ENCODE measurements at places on chromosomes 13 and 19.

DNA sequence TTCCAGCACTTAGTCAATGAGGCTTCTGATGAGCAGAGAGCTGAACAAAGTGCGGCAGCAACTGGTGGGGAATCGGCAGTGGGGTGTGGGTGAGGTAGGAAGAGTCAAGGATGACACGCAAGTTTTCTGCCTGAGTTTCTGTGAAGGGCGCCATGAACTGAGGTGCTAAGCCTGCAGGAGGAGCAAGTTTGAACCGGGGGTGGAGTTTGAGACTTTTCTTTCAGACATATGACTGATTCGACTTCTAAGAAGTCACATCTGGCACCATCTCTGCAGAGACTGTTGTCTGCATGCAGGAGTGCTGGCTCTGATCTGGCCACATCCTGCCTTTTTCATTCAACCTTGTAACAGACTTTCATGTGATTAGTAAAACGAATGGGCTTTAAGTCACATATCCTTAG, 14.8 kb upstream of the GPI start:
- DNase-seq: no peak

- no peak for DNase-seq
Measured at GRCh38 chr13:84776593-84776992, 894.3 kb upstream of the SLITRK1 start.

DNA sequence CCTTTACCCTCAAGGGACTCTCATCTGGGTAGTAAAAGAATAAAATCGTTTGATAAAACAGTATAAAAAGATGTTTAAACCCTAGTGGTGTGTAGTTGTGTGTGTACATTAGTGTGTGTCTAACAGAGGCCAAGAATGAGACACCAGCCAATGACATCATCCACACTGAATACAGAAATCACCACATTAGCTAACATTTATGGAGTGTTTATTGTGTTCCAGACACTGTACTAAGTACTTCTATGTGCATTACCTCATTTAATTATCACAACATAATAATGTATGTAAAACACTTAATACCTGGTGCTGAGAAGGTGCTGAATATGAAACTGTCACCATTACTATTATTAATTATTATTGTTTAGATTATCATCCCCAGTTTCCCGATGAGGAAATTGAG, 49.1 kb upstream of the UQCRFS1 start:
- no peak for DNase-seq

DNA sequence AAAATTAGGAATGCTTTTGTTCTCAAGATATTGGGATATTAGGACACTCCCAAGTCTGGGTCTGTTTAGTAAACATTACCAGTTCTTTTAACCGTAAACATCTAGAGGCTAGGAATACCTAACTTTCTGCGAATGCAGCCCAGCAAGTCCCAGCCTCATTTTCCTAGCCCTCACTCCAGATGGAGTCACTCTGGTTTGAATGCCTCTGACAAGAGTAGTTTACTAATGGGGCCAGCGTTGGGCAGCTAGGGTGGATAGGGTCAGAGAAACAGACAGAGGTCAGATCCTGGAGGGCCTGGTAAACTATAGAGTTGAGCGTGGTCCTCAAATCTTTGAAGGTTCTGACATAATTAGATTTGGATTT, 53.6 kb downstream of the WDFY2 start:
- no peak for DNase-seq

DNA sequence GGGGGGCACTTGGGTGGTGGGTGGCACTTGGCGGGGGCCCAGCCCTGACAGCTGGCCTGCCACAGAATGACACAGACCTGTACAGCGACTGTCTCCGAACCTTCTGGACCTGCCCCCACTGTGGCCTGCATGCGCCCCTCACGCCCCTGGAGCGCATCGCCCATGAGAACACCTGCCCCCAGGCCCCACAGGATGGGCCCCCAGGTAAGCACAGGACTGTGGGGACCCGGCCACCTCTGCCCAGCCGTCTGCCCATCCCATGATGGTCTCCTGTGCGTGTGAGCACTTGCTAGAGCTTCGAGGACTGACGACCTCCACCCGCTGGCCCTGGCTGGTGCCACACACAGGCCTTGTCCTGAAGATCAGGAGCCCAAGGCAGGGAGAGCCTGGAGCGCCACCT, 32.0 kb downstream of the DHX34 start:
- no peak for DNase-seq

DNA sequence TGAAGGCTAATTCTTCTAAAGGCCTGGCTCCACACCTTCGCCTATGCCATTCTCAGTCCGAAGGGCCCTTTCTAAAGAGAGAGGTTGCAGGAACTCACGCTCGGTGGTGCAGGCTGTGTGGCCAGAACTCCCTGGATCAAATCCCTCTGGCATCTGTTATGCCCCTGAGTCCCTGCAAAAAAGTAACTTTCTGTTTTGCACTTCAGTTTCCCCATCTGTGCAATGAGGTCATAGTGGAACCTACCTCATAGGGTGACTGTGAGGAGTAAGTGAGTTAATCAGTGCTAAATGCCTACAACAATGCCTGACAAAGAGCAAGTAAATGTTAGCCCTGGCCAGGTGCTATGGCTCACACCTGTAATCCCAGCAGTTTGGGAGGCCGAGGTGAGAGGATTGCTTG, 7.3 kb downstream of the IGSF23 start:
- no peak for DNase-seq

Data from NCI-H446 (cell line).